ENCODE measurements at places on chromosomes 5 and 9.
A peak's percentile ranks its signal among the peaks of the same experiment; 100 is the strongest.

DNA sequence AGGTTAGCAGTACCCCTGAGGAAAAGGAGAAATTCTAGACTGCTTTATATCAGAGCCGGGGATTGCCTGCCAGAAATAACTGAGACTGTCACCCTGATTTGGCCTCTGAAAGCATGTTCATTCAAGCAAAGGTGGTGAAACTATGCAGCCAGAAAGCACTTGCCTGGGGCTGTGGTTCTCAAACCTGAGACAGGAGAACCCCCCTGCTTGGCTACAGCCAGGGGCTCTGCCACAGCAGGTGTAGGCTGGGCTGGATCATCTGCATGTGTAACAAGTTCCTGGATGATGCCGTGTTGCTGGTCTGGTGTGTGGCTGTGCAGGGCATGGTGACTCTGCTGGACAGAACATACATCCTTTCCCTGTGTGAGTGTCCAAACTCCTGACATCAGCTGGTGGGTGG, 157.8 kb downstream of the NXNL2 start:
- DNase-seq, result peak; percentile 66

GRCh38 chr5:81486711-81487110, 92.8 kb upstream of the ACOT12 start:
- DNase-seq, result no peak

- no peak for DNase-seq
Observed at GRCh38 chr9:128595471-128595870, 43.1 kb downstream of the SPTAN1 start.

DNA sequence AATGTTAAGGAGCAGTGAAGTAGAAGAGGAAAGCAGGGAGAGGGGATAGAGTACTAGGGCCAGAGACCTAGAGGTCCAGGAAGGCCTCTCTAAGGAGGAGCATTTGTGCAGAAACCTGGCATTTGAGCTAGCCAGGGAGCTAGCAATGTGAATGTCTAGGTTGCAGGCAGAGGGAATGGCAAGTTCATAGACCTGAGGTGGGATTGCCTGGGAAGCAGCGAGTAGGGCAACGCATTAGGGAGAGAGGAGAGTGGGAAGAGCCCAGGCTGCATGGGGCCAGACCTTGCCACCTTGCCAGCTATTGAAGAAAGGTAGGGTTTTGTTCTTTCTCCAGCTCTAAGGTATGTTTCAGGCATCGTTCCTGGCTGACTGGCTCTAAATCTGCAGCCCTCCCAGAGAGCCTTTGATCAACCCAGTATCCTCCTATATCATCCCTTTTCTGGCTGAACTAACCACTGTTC, 54.0 kb downstream of the SLC22A5 start:
- DNase-seq, result no peak

DNA sequence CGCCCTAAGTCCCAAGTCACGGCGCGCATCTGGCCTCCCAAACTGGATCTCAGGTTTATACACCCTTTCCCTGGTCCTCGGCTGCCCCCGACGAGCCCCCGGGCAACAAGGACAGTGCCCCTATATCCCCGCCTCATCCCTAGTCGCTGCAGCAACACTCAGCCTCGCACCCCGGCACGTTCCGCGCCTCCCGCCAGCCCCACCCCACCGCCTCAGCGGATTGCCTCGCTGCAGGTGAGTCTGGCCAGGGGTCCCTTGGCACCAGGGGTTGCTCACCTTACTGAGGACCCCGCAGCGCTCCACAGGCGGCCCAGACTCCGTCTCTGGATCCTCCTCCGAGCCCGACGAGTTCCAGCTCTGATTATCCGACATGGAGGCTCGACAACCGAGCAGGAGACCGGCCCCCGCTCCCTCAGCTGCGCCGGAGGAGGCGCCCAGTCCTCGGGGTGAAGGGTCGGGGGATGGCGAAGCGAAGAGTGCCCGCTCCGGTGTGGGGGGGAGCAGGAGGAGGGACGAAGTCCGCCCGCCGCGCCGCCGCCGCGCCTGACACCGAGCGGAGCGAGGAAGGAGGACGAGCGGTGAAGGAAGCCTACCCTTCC, 494 bp downstream of the CERT1 start:
- DNase-seq, result no peak

DNA sequence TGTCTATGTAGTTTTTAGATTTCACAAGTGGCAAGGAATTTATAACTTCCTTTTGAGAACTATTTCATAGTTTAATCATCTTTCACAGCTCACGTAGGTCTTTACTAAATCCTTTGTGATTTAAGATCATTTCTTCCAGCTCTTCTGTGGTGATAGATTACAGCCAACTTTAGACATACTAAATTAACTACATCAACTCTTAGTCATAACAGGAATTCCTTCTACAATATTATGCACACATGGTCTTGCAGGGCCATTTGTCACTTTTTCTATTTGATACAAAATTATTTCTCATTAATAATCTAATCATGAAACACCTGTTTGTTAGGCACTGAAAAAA, 208.4 kb downstream of the PDE4D start:
- DNase-seq, result no peak

- peak; percentile 92 for DNase-seq
Observed at GRCh38 chr9:14326264-14326826, 12.4 kb upstream of the NFIB start.

- no peak for DNase-seq
Observed at GRCh38 chr9:121713400-121714070, 62.1 kb downstream of the DAB2IP start.

GRCh38 chr9:75935591-75935990, 45.1 kb downstream of the PCSK5 start:
- no peak for DNase-seq

DNA sequence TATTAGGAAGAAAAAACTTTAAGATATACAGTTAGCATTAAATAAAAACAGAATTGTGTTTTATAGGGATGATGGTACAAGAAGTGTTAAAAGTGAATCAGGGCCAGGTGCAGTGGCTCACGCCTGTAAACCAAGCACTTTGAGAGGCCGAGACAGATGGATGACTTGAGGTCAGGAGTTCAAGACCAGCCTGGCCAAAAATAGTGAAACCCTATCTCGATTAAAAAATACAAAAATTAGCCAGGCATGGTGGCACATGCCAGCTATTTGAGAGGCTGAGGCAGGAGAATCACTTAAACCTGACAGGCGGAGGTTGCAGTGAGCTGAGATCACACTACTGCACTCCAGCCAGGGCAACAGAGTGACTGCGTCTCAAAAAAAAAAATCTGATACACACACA, 282.9 kb upstream of the ATP10B start:
- DNase-seq, result no peak

- DNase-seq, result no peak
Observed at GRCh38 chr9:72886386-72886785, 66.5 kb downstream of the ALDH1A1 start.

DNA sequence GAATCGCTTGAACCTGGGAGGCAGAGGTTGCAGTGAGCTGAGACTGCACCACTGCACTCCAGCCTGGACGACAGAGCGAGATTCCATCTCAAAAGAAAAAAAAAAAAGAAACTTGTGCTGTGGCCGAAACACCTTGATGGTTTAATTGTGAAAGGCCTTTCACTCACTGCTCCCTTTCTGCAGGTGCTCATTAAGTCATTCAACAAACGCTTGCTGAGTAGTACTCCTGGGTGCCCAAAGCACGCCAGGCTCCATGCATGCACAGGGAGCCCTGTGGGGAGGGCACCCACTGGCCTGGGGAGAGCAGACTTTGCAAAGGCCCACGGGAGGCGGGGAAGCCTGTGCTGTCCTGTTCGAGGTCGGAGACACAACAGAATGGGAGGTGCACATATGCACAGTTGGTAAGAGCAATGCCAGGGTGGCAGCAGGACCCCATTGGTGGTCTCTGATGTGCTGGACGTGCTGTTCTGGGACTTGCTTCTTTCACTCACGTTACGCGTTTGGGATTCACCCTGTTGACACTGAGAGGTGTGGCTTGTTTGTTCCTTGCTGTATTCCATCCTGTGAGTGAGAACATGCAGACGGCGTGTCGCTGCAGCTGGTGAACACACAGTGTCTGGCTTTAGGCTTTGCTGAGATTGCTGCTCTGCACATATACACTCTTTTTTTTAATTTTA, 3.0 kb upstream of the ENTPD2 start:
- no peak for DNase-seq

- DNase-seq, result peak; percentile 95
Observed at GRCh38 chr5:157511651-157512644, 51.9 kb downstream of the NIPAL4 start.
